ENCODE measurements at places on chromosomes 12 and 14.

DNA sequence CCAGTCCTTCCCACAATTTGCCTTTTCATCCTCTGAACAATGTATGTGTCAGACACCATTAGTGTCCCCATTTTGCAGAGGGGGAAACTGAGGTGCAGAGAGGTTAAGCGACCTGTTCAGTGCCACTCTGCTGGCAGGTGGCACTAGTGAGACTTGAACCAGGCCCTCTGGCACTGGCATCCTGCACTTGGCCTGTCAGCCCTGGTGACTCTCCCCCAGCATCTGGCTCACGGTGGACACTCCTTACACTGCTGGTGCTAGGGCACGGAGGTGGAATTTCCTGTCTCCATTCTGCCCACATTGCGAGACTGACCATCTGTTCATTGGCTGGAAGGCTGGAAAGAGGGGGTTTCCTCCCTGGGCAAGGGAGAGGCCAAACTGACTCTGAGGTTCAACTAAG is 48.7 kb downstream of the CCNK start:
- no peak for DNase-seq

DNA sequence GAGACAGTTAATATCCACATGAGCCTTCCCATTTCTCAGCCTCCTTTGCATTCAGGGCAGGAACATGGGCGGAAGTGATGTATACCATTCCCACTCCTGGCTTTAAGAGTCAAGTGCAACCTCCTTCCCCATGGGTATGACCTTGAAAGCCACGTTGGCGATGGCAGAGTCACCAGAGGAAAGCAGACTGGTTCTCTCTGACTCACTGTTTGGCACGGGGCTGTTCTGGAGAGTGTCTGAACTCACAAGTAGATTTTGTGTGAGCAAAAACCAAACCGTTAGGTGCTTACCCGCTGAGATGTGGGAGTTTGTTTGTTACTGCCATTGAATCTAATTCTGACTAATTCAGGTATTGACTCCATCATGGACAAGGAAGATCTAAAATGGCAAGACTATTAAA is 36.7 kb upstream of the PZP start:
- DNase-seq, result no peak

- DNase-seq, result no peak
Observed at GRCh38 chr12:40227447-40227846, 2.6 kb downstream of the LRRK2 start.

GRCh38 chr12:109596418-109597244 is 23.0 kb downstream of the MVK start:
- DNase-seq, result no peak

- DNase-seq, result no peak
Observed at GRCh38 chr12:124217508-124218242, 77.2 kb upstream of the RFLNA start.

GRCh38 chr12:6266971-6267721 is 43.3 kb upstream of the PLEKHG6 start:
- DNase-seq, result no peak

DNA sequence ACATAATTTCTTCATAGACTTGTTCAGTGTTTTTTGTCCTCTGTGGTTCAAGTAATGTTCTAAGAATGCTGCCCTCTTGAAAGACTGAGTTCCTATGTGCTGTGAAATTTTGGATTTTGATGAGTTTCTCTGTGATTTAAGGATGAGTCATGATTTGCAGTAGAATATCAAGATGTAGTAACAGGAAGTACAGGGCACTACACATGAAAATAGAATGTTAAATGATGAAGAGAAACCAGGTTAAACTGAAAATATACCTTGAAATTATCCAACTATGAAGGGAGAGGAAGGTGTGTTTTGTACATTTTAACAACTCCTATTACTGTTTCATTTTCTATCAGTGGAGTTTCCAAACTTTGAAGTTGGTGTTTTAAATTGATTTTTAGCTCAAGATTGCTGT is 4.8 kb downstream of the ELK3 start:
- DNase-seq, result peak; percentile 7

DNA sequence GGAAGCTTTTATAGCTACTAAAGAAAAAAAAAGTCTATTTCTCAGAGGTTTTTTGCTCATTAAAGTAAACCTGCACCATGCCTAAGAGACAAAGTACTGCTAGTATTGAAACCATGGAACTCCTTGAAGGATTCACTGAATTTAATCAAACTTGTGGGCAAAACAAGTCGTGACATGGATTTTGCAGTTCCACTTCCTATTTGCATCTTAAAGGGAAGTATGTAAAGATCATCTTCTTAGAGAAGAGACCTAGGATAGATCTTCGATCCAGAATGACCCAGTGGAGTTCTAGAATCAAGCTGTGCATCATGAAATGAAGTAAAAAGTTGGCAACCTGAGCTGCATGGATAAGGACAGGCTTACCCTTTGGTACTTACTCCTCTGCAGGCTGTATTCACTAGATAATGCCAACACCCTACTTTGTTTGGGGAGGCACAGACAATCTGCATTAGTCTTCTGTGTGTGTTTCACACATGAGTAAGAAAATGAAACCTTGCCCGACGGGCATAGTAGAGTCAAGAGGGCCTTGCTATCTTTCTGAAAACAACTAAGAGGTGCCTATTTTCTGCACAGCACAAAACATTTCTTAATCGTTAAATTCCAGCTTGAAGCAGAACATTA is 1.9 kb downstream of the GNG2 start:
- DNase-seq, result no peak

DNA sequence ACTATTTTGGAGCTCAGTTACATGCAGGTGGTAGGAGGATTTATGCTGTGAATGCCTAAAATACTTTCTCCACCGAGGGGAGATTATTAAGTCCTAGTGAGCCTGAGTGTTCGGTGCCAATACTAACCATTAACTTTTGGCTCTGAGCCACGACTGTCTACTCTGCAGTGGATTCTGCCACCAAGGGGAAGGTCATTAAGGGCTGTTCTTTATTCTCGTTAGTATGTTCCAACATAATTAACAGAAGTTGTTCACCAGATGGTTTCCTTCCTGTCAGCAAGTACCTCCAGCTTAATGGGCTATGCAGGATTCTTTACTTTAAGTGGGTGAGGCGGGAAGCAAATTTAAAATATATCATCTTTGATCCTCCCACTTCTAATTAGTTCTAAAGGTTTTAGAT is 326.3 kb downstream of the BMP4 start:
- no peak for DNase-seq

DNA sequence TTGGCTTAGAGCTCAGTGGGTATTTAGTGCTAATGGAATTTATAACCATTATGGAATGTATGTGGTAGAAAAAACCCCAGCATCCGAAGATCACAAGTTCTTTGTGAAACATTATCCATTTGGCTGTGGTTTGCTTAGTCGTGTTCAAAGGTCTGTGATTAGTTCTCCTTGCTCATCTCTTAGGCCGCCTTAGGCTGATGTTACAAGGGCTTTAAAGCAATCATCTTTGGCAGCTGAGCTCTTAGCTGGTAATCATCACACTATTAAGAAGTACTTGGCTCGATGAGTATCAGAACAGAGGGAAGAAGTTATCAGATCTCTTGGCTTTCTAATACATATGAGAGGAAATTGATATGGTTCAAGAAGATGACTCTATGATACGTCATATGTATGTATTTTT is 124.1 kb upstream of the E2F7 start:
- no peak for DNase-seq

GRCh38 chr12:61911113-61911512 is 349.1 kb upstream of the USP15 start:
- DNase-seq, result no peak

- no peak for DNase-seq
Observed at GRCh38 chr14:68033336-68033932, 213.9 kb downstream of the RAD51B start.

- DNase-seq, result no peak
Observed at GRCh38 chr12:70251226-70251625, 8.0 kb downstream of the CNOT2 start.

DNA sequence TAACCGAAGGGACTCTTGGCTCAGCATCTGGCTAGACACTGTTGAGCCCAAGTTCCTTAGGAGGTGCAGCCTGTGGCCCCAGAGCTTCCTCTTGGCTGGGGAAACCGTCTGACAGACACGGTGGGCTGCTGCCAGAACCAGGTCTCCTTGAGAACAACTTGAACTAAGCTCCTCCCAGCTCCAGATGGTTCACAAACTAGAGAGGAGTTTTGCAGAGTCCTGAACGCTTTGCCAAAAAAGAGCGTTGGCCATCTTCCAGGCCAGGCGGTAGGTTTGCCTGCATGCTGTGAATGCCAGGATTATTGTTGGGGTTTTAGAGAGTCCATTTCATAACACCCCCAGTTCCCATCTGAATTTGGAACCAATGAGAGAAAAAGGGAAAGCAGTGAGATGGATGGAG is 399.8 kb downstream of the RGS6 start:
- DNase-seq, result no peak

- DNase-seq, result no peak
Observed at GRCh38 chr14:102583726-102584125, 8.7 kb upstream of the RCOR1 start.

DNA sequence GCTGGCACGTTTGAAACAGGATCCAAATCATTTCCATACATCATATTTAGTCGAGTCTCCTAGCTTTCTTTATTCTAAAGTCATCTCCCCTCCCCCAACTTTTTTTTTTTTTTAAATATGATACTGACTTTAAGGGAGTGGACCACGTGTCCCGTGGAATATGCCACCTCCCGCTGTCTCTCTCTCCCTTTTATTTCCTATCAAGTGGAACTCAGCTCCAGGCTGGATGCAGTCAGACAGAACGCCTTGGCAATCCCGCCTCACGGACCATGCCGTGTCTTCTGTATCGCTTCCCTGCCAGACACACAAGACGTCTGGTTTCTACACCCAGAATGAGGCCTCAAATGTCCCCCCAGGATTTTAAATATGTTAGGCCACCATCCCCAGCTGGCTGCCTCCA is 21.2 kb downstream of the BCL7A start:
- no peak for DNase-seq

DNA sequence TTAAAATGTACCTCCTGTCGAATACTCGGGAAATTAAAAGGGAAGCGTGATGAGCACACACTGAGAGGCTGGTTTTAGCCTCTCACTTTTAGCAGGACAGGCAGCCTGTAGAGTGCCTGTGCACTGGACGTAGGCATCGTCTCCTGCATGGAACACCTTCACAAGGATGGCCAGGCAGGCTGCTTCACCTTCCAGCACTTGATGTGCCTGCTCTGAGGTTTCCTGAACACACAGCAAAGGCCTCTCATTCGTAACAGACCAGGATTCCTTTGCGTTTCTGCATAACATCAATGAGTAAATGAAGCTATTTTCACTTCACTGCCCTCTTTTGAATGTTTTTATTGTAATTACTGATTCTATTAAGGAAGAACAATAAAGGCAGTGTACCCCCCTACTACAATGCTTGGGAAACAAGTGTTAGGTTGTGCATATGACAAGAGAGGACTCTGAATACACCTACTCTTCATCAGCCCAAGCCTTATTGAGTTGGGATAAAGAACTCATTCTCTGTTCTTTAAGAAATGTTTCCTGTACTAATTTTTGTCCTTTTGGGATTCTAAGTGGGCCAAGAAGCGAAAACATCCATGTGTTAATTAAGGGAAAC is 1077.6 kb upstream of the FOXG1 start:
- no peak for DNase-seq

DNA sequence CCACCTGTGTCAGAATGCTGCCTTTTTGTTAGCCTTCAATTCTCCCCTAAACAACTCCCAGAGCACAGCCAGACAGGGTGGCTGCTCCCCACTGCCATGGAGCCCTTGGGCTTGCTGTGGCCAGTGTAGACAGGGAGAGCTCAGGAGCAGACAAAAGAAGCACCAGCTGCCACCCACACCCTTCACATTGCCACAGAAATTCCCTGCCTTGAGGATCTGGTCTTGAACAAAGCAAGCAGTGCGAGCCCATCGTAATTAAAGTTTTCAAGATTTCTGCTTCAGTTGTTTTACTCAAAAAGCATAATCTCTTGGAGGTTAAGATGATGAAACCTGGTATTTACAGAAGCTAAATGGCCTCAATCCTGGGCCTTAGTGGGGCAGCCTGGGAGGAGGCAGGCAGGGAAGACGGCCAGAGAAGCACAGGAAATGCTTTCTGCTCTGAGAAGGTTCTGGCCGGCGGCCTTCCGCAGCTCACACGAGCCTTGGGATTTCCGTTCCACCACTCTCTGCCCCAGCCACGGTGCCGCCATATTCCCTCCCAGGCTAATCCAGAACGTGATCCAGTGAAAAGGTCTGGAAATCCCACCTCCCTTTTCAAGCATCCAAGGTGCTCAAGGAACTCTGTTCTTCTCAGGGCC is 535.2 kb downstream of the BCL11B start:
- DNase-seq, result no peak

- DNase-seq, result no peak
Observed at GRCh38 chr12:127149226-127149964, 1117.6 kb upstream of the TMEM132C start.

GRCh38 chr12:57166971-57167371 is 19.6 kb upstream of the LRP1-AS start:
- DNase-seq, result no peak

GRCh38 chr14:100290607-100291304 is 15.5 kb downstream of the SLC25A29 start:
- no peak for DNase-seq

GRCh38 chr12:4386801-4387200 is 7.3 kb upstream of the FGF23 start:
- DNase-seq, result no peak
